ENCODE measurements at places on chromosomes 2 and 18.

GRCh38 chr2:10948188-10948564, 36.4 kb downstream of the KCNF1 start:
- DNase-seq, result no peak

- DNase-seq, result no peak
These were observed 7.4 kb upstream of the MOB1A start for GRCh38 chr2:74186038-74186437.

GRCh38 chr2:1655461-1655860, 88.9 kb downstream of the PXDN start:
- no peak for DNase-seq

DNA sequence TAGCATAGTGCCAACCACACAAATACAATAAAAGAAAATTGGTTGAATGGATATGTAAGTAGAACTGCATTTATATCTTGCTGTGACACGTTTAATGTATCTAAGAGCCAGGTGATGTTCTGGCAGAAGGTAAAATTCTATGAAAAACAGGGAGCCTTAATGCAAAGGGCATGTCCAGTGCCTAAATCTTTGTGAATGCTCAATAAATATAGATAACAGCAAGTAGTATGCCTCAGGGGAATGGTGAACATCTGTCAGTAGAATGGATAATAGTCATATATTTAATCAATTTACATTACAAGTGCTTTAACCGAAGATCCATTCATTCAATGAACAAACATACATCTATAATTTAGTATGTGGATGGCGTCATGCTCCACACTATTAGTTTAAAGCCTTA, 43.7 kb upstream of the NYAP2 start:
- no peak for DNase-seq

DNA sequence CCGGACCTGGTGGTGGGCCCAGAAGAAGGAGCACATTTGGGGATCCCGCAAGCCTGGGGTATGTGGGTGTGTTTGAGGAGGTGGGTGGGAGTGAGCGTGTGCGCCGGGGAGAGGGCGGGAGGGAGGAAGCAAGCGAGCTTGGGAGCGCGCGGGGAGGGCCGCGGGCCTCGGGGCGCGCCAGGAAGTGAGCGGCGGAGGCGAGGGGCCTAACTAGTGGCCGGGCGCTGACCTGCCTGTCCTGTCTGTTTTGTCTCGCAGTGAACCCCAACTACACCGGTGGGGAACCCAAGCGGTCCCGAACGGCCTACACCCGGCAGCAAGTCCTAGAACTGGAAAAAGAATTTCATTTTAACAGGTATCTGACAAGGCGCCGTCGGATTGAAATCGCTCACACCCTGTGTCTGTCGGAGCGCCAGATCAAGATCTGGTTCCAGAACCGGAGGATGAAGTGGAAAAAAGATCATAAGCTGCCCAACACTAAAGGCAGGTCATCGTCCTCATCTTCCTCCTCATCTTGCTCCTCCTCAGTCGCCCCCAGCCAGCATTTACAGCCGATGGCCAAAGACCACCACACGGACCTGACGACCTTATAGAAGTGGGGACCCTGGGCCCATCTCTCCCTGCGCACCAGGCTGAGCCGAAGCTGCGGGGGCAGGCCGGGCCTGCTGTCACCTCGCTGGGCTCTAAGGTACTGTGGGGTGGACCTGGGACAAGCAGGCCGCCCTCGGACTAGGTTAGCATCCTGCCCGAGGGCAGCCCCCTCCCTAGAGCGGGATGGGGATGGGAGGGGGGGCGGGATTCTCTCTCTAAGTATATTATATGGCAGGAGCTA, 1.2 kb downstream of the HOXD4 start:
- DNase-seq, result no peak

DNA sequence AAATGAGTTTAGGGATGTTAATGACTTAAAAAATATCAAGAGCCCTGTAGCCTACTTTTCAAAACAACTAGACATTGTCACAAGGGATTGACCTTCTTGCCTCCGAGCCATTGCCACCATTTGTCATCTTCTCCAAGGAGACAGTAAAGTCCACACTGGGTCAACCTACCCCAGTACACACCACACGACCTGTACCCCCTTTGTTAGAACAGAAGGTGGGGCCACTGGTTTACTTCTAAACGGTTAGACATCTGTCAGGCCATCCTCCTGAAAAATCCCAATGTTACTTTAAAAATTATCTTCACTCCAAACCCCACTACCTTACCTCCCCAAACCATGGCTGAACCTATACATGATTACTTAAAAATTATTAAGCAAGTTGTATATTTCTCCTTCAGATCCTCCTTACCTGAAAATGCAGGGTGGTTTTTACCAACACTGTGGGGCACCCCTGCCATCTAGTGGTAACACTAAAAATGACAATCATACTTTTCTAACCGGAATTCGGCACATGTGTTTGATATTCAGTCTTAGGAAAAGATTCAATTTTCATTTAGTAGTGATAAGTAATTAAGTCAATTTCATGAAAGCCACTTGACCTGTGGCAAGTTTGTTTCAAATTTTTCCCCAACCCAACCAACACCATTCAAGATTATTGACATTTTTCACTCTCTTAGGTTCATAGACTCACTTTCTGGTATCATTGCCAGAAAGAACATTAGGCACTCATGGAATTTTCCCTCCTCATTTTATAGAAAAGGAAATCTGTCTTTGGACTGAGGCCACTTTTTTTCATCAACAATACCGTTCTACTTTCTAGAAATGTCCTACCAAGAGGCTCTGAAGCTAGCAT, 265.3 kb upstream of the PKDCC start:
- DNase-seq, result no peak

GRCh38 chr18:44557616-44558151, 123.0 kb upstream of the SETBP1 start:
- no peak for DNase-seq

- no peak for DNase-seq
These were observed 34.6 kb downstream of the EFEMP1 start for GRCh38 chr2:55888936-55889335.

- DNase-seq, result no peak
These were observed 66.9 kb upstream of the RBM44 start for GRCh38 chr2:237731663-237732062.

GRCh38 chr2:88503771-88504170, 51.3 kb upstream of the FOXI3 start:
- DNase-seq, result no peak

- no peak for DNase-seq
These were observed 4.7 kb downstream of the CDH19 start for GRCh38 chr18:66599190-66599589.

DNA sequence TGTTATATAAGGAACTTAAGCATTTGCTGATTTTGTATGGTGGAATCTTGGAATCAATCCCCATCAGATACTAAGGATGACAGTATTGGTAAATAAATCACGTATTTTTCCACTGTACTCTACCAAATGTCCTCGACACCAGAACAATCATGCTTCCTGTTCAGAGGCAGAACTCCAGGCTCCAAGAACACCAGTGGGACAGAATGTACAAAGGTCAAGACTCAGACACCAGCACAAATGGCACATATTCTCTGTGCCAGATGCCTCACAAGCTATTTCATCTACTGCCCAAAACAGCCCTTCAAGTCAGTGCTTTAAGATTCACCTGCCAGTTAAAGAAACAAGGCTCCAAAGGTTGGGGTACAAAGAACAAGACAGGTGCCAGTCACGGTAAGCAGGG, 420.5 kb downstream of the STK39 start:
- DNase-seq, result no peak

DNA sequence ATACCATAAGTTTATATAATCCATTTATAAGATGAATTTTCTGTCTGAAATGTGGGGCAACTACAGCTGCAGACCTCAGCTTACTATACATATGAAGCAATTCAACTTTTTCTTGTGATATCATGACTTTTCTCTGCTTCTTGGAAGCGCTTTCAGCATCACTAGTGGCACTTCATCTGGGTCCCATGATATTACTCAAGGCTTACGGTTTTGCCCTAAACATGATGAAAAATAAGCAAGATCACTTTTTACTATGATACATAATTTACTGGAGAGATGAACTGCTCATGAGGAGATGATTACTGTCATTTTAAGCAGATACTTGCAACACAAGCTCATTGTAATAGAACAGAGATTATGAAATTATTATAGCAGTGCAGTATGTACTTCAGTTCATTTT, 258.0 kb upstream of the ZSWIM2 start:
- DNase-seq, result no peak

DNA sequence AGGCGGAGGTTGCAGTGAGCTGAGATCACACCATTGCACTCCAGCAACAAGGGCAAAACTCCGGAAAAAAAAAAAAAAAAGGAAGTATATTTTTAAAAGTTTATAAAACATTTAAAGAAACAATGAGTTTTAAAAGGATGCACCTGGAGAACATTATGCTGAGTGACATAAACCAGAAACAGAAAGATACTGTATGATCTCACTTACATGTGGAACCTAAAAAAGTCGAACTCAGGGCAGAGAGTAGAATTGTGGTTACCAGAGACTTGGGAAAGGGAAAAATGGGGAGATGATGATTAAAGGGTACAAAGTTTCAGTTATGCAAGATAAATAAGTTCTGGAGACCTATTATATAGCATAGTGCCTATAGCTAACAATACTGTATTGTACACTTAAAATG, 52.8 kb upstream of the RTN4 start:
- DNase-seq, result no peak

DNA sequence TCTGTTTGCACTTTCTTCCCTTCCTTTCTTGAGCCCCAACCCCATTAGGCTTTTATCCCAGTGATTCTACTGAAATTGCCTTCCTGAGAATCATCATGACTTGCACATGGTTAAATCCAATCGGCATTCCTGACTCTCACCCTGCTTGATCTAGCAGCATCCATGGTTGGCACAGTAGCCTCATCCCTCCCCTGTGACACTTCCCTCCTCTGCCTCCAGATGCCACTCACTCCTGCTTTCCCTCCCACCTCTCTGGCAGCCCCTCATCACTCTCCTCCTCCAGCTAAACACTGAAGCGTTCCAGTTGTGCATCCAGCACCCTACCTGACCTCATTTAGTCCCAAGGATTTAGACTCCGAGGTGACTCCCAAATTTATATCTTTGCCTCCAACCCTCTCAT, 114.7 kb downstream of the GALNT14 start:
- DNase-seq, result no peak

GRCh38 chr2:233053928-233054784, 6.0 kb upstream of the INPP5D start:
- no peak for DNase-seq

DNA sequence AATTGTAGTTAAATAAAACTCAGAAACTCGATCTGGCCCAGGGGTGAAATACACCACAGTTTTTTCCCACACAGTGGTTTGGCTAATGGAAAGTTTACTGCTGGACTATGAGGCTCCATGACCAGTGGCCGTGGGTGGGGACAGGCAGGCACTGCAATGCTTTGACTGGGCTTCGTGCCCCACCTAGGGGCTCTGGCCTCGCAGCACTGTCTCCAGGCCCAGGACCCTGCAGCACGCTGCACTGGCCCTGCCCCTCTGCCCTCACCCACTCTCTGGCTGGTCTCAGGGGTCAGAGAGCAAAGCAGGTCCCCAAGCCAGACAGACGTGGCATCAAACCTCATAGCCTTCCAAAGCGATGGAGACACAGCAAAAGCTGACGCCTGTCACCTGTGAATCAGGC, 13.4 kb upstream of the B3GNT7 start:
- DNase-seq, result no peak

GRCh38 chr2:176554101-176555048, 285.1 kb downstream of the MTX2 start:
- no peak for DNase-seq

DNA sequence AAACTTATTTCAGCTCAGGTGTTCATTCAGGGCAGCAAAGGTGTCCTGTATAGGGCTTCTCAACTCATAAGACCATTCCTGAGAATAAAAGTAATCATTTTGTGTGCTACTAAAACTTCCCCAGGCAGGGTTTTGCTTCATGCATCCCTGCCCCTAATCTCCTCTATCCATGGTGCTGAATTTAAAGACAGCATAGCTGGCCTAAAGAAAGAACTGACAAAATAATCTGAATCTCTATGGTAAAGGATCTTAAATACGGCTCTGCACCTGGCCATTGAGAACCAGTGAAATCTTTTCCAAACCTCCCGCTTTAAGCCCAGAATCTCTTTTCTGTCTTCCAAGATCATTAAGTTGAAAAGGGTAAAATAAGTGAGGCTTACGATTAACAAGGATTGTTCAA, 292.1 kb upstream of the KLHL29 start:
- no peak for DNase-seq

DNA sequence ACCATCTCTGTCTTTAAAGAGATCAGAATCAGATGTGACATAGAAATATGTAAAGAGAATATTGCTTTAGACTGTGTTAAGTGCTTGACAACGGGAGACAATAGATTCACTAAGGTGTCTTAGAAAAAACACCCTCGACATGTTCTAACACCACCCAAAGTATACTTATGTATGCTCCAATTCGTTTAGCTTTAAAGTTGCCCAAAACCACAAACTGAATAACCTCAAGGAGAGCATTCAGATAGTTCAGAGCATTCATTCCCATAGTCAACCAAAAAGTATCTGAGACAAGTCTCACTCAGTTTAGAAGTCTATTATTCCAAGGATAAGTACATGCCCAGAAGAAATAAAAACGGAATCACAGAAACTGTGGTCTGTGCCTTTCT, 96.4 kb downstream of the KYNU start:
- DNase-seq, result no peak

GRCh38 chr18:22488554-22488953, 70.8 kb upstream of the CTAGE1 start:
- DNase-seq, result no peak

- DNase-seq, result no peak
These were observed 6.3 kb upstream of the SIX3 start for GRCh38 chr2:44934983-44935728.

- no peak for DNase-seq
These were observed 53.8 kb downstream of the TMEM200C start for GRCh38 chr18:5841518-5841917.

- no peak for DNase-seq
These were observed 114.1 kb upstream of the PKDCC start for GRCh38 chr2:41933585-41934320.

DNA sequence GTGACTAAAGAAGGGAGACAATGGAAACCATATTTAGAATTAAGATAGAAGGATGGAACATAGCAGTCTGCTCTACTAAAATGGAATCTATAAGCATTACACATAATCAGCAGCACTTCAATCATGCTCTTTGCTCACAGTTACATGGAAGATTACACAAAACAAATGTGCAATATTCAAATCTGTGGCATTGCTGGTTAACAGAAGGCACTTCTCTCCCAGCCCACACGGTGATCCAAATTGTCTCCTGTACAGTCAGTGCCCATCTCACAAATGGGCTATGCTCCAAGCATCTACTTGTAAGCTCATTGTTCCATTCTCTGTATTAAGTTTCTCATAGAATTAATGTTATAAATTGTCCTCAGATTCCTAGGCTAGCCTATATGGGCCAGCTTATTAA, 716.6 kb downstream of the NRXN1 start:
- no peak for DNase-seq

- DNase-seq, result no peak
These were observed 43.8 kb upstream of the FN1 start for GRCh38 chr2:215479536-215480240.

GRCh38 chr2:25252291-25253152, 84.1 kb upstream of the POMC start:
- no peak for DNase-seq

- no peak for DNase-seq
These were observed 49.7 kb downstream of the TGFA start for GRCh38 chr2:70503896-70504295.
